ENCODE measurements at places on chromosomes 3 and 15.
A peak's percentile ranks its signal among the peaks of the same experiment; 100 is the strongest.

- DNase-seq, result no peak
These were observed 43.2 kb upstream of the UBE2E2 start for GRCh38 chr3:23159929-23160328.

DNA sequence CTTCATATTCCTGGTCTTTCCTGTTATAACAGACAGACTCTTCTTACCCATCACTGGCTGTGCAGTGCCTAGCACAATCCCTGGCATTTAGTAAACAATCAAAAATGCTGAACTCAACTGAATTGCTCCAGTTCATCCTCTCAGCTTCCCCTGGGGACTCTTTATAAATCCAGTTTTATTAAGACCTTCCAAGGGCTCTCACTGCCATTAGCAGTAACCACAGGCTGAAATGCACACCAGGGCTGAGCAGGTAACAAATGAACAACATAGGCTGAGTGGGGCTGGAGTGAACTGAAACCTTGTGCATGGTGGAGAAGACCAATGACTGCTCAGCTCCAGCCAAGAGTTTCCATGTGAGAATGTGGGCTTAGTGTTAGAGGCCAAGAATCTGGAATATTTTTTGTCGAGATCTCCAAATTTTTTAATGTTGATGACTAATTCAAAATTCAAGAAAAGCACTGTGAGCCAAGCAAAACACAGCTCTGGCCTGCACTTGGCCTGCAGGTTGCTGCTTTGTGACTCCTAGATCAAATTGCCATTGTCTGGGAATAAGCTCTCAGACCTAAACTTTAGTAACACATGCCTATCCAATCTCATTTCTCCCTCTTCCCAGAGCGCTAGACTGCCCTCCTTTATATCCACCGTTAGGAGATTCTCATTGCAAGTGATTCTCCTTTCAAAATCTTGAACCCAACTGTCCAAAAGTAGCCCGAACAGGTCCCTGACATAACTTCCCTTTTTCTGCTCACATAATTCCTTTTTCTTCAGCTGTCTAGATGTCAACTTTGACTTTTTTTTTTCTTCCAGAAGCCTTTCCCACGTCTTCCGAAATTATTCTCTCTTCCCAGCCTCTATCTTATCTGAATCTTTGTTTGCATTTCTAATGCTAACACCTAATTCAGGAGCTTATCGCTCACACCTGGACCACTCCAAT is 7.4 kb downstream of the SQOR start:
- no peak for DNase-seq

DNA sequence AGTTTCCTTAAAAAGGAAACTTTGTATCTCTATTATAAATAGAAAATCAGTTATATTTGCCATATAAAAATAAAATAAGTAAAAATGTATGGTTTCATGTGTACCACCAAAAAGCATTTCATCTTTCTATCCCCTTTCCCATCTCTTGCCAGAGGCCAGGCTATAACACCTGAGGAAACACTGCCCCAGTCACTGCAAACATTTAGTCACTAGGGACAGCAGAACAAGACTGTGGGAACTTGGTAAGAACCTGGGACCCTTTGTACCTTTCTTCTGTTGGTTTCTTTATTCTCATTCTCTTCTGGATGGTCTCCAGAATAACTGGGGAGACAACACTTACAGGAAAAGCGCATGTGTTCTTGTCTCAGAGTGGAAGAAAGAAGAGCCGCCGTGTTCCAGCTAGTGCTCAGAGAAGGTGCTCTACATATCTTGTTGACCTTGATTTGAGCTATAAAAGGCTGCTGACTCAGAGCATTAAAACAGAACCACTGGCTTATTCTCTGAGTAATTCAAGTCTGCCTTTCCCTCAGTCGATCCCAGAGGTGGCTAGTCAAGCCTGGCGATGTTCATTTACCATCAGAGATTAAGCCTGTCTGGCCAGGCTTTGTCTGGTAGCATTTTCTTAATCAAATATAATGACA is 361.6 kb downstream of the RBMS3 start:
- DNase-seq, result no peak

DNA sequence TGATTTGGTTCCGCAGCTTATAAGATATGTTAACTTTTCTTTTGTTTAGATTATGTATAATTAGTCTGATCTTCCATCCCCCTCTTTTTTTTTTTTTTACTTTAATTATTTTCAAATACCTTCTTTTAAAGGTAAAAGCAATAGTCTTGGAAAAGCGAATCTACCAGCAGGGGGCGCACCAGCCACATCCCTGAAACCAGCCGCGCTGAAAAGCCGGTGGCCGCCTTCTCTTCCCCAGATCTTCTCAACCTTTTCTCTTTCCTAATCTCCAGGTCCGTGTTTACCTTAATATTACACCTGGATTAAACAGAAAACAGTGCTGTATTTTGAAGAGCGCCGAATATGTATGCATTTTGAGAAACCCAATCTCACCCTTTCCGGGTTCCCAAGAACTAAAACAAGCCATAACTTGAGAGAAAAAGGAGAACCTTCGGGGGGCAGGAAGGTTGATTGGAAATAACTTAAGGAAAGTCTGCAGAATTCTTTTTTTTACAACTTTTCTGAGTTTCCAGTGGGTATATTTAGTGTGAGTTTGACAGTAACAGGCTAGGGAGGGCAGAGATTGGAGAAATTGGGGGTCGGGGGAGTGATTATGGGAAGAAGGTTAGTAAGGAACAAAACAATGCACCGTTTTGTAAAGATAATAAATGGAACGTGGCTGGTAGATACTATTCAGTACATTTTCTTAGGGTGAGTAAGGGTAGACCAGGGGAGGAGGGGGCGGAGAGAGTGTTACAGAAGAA is 2.0 kb upstream of the SOX2 start:
- peak; percentile 75 for DNase-seq

GRCh38 chr3:15815696-15816095 is 17.9 kb upstream of the ANKRD28 start:
- no peak for DNase-seq

DNA sequence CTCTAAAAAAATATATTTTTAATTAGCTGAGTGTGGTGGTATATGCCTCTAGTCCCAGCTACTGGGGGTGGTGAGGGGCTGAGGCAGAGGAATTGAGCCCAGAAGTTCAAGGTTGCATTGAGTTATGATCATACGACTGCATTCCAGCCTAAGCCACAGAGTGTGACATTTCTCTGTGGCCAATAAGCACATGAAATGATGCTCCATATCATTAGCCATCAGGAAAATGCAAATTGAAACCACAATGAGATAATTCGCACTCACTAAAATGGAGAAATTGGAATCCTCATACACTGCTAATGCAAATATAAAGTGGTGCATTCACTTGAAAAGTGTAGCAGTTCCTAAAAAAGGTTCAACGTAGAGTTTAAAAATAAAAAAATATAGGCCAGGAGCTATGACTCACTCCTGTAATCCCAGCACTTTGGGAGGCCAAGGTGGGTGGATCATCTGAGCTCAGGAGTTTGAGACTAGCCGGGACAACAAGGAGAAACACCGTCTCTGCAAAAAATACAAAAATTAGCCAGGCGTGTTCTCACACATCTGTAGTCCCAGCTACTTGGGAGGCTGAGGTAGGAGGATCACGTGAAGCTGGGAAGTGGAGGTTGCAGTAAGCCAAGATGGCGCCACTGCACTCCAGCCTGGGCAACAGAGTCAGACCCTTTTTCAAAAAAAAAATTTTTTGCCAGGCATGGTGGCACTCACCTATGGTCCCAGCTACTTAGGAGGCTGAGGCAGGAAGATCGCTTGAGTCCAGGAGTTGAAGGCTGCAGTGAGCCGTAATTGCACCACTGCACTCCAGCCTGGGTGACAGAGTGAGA is 35.2 kb downstream of the IFT122 start:
- no peak for DNase-seq

DNA sequence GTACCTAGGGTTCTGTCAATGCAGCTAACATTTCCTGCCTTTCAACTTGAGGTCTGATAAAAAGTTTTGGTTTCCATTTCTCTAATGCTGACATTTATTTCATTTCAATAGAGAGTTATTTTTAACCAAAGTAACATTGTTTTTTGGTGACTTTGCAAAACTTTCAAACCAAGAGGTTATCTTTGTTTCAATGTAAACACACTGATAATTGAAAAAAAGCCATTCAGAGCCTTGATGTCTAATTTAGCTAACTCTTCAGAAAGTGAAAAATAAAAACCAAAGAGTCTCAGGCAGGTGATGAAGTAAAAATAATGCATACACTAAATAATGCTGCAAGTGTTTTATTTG is 9.6 kb upstream of the TIPARP start:
- DNase-seq, result no peak

DNA sequence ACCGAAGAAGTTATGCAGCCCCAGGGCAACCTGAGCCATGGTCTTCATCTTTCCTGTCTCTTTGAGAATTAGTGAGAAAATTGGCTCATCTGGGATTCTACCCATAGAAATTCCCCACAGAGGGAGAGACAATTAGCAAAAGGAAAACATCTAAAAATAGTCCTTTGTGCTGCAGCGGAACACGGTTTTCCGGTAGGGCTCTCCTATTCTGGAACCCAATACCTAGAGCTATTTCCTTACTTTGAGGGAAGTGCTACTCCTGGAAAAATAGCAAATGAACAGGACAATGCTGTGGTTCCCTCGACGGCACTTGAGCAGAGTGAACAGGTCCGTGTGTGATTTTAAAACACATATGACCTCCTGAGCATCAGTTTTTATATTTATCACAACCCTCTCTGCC is 210.5 kb downstream of the FGF12 start:
- no peak for DNase-seq

DNA sequence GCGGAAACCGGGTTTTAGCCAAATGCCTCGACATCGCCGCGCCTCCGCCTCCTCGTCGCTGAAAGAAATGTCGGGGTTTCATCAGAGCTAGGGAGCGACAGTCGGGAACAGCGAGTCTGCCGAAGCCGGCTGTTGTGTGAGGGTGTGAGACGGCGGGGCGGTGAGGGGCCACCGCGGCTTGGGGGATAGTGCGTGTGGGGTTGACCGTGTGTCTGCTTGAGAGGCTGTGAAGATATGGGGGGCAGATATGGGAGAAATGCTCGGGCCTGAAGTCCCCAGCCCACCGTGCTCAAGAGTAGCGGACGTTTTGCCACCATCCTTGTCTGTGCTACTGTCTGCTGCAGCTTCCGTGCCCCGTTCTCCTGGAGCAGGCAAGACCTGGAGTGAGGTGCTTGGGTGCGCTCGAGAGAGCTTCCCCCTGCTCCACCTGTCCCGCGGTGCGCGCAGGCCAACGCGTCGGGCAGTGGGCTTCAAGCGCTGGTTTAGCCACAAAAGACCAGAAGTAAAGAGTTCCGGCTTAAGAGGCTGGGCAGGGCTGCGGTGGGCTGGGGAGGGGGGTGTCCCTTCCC is 716 bp upstream of the ISLR2 start:
- no peak for DNase-seq

DNA sequence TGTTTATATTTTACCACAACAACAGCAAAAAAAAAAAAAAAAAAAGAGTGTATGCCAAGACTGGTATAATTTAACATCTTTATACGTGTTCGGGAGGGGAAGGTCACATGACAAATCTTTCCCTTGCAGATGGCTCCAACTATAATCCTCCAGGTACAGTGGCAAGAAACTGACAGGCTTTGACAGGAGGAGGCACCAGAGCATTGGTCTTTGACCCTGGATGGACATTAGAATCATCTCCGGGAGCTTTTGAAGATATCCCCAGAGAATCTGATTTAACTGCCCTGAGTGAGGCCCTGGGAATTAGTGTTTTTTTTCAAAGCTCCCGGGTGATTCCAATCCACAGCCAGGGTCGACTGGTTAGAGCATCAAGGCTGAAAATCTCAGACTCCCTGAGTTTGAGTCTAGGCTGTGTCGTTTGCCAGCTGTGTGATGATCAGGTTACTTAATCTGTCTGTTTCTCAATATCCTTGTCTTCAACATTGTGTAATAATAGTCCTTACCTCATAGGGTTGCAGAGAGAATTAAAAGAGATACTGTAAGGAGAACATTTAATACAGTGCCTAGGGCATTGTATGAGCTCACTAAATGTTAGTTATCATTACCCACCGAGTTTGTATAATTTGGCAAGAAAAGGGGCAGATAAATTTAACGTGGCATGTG is 8.9 kb upstream of the SEMA5B start:
- no peak for DNase-seq

DNA sequence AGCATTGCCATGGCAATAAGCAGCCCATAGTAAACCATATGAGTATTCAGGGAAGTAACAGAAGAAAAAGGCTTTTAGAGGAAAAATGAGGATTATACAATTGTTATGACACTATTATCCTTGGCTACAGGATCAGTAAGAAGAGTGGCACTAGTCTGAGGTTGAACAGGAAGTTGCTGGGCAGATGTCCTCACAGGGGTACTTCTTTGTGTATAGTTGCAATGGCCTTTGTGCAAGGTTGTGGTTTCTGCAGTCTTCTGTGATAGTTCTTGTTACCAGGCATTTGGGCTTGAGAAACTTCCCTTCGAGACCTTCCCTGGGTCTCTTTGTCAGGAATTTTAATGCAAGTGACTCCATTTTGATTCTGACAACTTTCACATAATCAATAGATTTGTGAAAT is 100.6 kb upstream of the ATP11B start:
- DNase-seq, result no peak

DNA sequence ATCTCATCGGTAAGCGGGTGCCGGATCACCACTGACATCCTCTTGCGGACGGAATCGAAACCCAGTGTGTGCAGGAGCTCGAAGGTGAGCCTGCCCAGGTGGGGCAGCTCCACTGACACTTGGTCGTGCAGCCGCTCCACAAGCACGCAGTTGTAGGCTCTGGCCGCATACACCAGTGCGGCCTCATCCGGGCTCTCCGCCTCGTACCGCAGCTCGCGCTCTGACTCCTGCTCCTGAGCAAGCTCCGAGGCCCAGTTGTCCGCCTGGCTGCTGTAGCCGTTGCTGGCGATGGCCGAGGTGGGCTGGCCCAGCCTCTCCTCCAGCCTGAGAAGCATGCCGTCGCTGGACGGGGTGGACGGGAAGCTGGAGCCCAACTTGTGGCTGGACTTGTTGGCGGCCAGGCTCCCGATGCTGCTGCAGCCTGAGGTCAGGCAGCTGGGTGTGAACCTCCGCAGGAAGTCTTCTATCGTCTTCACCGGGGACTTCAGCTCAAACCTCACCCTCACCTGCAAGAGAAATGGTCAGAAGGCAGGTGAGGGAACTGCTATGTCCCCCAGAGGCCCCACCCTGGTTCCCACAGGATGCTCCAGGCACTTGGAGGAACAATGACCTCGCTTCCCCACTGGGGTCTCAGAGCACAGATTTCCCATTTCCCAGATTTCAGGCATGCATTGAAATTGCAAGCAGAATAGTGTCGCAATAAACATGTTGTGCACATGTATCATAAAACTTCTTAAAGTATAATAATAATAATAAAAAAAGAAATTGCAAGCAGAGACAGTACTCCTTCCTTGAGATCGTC is 149.2 kb downstream of the ATP10A start:
- DNase-seq, result no peak

DNA sequence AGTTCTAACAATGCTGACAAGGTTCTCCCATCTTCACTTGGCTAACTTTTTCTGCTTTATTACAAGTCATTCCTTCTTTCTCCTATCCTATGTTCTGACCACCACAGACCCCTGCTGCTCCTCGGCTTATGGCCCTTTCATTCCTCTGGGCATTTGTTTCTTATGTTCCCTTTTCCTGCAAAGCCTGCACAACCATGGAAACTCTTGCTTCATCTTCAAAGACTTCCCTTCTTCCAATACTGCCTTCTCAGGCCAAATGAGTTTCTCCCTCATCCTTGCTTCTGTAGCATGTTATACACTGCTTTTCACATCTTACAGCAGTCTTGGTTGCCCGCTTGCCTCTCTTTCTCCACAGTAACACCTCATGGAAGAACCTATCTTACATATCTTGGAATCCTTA is 17.9 kb upstream of the ATOSA start:
- DNase-seq, result no peak
